H1 (cell line): ENCODE measurements at places on chromosomes 6 and 20. TPM values are rescaled to one million over a fixed set of nuclear protein-coding genes. Genes with fewer than 3 reads are reported as not detected.

The TAF8 gene
- polyA plus RNA-seq: 32.2 and 36.6 TPM in 2 replicates

The HLA-DMA gene
- polyA plus RNA-seq: 18.0 and 23.1 TPM in 2 replicates

DNA sequence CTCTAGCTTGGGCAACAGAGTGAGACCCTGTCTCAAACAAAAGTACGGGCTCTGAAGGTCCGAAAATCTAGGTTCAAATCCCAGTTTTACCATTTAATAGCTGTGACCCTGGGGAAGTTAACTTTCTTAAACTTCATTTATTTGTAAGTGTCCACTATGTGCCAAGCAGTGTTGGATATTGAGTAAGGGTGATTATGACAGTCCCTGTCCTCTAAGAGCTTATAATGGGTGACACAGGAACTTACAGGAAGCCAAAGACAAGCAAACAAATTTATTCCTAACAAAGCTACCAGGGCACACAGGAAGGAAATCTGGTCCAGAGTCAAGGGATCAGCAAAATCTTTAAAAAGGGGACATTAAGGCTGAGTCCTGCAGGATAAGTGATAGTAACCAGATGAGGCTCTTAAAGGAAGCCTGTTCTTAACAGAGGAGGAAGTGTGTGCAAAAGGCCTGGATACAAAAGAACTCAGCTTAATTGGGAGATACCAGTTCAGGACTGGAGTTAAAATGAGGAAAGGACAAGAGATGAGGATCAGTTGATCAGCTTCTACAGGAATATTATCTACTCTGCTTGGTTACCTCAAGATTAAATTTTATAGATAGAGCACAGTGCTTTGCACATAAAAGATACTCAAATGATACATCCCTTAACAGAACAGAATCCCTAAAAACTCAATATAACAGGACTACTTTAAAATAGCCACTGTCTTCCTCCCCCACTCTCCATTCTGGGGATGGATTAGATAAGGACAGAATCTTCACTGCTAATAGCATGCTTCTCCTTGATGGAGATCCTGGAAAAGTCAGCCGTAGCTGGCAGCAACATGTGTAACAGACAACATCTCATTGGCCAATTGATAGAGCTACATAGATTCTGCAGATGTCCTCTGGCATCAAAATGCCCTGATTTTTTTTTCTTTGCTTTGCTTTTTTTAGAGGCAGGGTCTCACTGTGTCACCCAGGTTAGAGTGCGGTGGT is 6.1 kb downstream of the SNX3 start:
- H3K36me3 ChIP-seq: no peaks in the 10 kb centered on the region
- no peaks in the 10 kb centered on the region for H3K27me3 ChIP-seq
- H3K4me3 ChIP-seq: no peak overlapping the region
- no peak for DNase-seq

- H3K4me3 ChIP-seq: no peak overlapping the region
- no peaks in the 10 kb centered on the region for H3K4me1 ChIP-seq
- no peaks in the 10 kb centered on the region for H3K27me3 ChIP-seq
- H3K27ac ChIP-seq: no peak overlapping the region
- no peak for DNase-seq
These were observed 84.7 kb downstream of the RFPL4B start for GRCh38 chr6:112431803-112432202.

The TINAG gene
- polyA plus RNA-seq: not detected in 2 replicates

GRCh38 chr6:6785163-6785521 is 196.6 kb downstream of the LY86 start:
- no peak overlapping the region for H3K27ac ChIP-seq
- no peak for DNase-seq
- H3K27me3 ChIP-seq: no peaks in the 10 kb centered on the region
- no peaks in the 10 kb centered on the region for H3K4me1 ChIP-seq
- no peak overlapping the region for H3K4me3 ChIP-seq

The ACTL10 gene
- 0.20 and 0.26 TPM in 2 replicates for polyA plus RNA-seq

- H3K4me1 ChIP-seq: no peaks in the 10 kb centered on the region
- H3K27me3 ChIP-seq: no peaks in the 10 kb centered on the region
- no peak overlapping the region for H3K4me3 ChIP-seq
- DNase-seq: no peak
- H3K36me3 ChIP-seq: no peaks in the 10 kb centered on the region
These were observed 27.4 kb downstream of the MYO6 start for GRCh38 chr6:75776461-75776860.

DNA sequence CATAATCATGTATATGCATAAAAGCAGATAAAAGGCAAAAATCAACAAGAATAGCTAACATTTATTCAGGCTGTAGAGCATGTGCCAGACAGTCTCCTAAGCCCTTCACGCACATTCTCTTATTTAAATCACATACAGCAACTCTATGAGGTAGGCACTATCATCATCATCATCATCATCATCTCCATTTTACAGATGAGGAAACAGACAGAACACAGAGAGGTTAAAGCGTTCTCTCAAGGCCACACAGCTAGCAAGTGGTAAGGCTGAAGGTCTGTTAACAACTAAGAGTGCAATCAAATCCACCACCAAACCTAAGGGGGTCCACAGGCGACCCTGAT is 857 bp upstream of the PLEKHG1 start:
- H3K27ac ChIP-seq: no peak overlapping the region
- H3K27me3 ChIP-seq: peaks cover 28% of the 10 kb centered on the region
- no peaks in the 10 kb centered on the region for H3K36me3 ChIP-seq
- H3K4me3 ChIP-seq: no peak overlapping the region
- no peaks in the 10 kb centered on the region; the same call in 1 of the 2 replicates for H3K4me1 ChIP-seq
- DNase-seq: no peak

The CRNKL1 gene
- 2.8 and 4.0 TPM in 2 replicates for polyA plus RNA-seq

DNA sequence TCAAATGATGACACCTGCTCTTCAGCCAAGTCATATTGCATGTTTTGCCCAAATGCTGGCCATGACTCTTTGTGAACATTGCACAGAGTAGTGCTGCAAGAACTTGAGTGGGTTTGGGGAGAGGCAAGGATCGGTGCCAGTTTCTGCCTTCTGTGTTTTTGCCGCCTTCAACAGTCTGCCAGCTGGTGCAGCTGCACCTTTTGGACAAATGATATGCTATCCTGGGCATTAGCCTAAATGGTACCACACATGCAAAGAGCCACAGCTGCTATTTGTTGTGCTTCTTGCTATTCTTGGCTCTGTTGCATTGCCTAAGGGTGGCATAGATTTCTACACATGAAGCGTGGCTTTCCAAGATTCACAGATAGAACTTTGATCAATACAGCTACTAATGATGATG is 189.0 kb upstream of the CCN2 start:
- DNase-seq: no peak
- no peaks in the 10 kb centered on the region; the same call in 1 of the 2 replicates for H3K27me3 ChIP-seq
- H3K27ac ChIP-seq: no peak overlapping the region
- H3K4me1 ChIP-seq: no peaks in the 10 kb centered on the region

DNA sequence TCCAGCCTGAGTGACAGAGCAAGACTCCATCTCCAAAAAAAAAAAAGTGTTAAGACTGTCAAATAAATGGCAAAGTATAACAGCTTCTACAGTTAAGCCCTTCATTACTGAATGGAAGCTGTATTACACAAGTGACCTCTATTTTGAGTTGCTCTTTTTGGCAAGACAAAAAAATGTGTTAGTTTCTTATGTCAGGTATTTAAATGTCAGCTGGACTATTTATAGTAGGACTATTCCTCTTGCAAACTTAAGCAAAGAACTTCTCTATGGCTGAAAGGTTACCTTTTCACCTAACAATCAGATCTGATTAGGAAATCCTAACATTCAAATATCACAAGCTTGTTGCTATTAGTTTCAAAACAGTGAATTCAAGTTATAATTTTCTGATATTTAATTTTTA is 12.4 kb downstream of the UBE2V1 start:
- DNase-seq: no peak
- H3K4me3 ChIP-seq: no peak overlapping the region
- H3K36me3 ChIP-seq: peaks cover 7% of the 10 kb centered on the region
- H3K4me1 ChIP-seq: peaks cover 7% of the 10 kb centered on the region
- H3K27me3 ChIP-seq: no peaks in the 10 kb centered on the region

- H3K27ac ChIP-seq: no peak overlapping the region
- no peaks in the 10 kb centered on the region for H3K4me1 ChIP-seq
- peak overlapping the region; percentile 33; the same call in 1 of the 2 replicates for H3K4me3 ChIP-seq
- DNase-seq: no peak
These were observed 2.5 kb downstream of the WTAP start for GRCh38 chr6:159729598-159730331.

The TNFAIP3 gene
- polyA plus RNA-seq: 1.1 and 2.0 TPM in 2 replicates

DNA sequence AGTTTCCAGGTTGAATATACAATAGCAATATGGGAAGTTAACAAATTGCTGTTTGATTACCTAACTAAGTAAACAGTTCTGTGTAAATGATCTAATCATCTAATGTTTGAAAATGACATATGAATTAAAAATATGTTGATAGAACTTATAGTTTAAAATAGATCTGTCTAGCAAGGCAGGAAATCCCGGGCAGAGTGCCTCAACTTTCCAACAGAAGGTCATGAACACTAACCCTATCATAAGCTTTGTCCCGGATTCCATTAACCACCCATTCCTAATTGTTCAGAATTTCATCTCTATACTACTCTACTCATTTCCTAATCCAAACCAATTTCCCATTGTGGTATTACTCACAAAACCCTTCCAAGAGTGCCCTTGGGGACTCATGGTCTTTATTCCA is 10.2 kb downstream of the TAAR1 start:
- H3K27me3 ChIP-seq: no peaks in the 10 kb centered on the region
- no peak overlapping the region for H3K27ac ChIP-seq
- no peaks in the 10 kb centered on the region for H3K36me3 ChIP-seq
- DNase-seq: no peak

DNA sequence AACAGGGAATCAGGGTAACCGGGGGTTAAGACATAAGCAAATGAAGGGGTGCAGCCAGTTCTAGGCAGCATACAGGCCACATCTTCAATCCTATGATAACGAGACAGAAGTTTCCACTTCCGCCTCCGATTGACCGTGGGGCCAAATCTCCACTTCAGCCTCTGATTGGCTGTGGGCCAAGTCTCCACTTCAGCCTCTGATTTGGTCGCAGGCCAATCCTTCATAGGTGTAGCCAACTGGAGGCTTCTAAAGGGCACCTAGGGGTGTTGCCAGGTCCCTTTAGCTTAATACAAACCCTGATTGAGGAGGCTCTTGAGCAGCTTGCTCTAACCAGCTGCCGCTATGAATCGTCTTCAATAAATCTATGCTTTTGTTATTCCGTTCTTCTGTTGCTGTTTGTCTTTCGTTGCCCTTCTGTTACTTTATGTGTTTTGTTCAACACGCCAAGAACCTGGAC is 2.1 kb upstream of the ERGIC3 start:
- no peak overlapping the region for H3K27ac ChIP-seq
- H3K4me1 ChIP-seq: peaks cover 4% of the 10 kb centered on the region; the same call in 1 of the 2 replicates
- peak overlapping the region; percentile 54 for H3K4me3 ChIP-seq
- H3K27me3 ChIP-seq: no peaks in the 10 kb centered on the region
- DNase-seq: peak; percentile 72

DNA sequence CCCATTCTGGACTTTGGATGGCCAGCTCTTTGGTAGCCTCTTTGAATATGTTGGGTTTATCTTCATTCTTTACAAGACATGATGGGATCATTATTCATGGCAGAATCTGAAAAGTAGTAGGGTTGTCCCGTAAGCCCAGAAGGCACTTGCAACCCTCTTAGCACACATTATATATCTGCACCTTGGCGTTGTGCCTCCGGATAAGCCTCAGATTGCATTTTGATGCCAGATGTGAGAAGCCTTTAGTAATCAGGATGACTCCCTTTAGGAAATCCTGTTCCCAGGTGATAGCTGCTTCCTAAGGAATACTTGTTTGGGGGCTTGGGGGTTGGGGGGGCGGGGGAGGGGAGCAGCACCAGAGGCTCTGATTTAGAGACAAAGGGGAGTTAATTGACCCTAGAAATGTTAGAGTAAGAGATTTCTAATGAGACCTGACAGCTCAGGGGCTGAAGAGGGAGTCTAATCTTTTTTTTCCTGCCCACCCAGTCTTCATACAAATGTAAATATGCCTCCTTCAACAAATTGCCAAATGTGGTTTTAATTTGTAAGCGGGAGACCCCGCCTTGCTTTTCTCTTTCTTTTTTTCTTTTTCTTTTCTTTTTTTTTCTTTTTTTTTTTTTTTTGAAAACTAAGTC is 55.1 kb downstream of the JAG1 start:
- no peaks in the 10 kb centered on the region; the same call in 1 of the 2 replicates for H3K27me3 ChIP-seq
- DNase-seq: no peak
- H3K27ac ChIP-seq: no peak overlapping the region
- no peaks in the 10 kb centered on the region; the same call in 1 of the 2 replicates for H3K36me3 ChIP-seq
- H3K4me3 ChIP-seq: no peak overlapping the region
- H3K4me1 ChIP-seq: peaks cover 10% of the 10 kb centered on the region

- no peak overlapping the region for H3K4me3 ChIP-seq
- H3K27me3 ChIP-seq: no peaks in the 10 kb centered on the region
- H3K36me3 ChIP-seq: no peaks in the 10 kb centered on the region
- no peaks in the 10 kb centered on the region; the same call in 1 of the 2 replicates for H3K4me1 ChIP-seq
- DNase-seq: no peak
- no peak overlapping the region for H3K27ac ChIP-seq
These were observed 4.5 kb downstream of the CST11 start for GRCh38 chr20:23448167-23448566.

DNA sequence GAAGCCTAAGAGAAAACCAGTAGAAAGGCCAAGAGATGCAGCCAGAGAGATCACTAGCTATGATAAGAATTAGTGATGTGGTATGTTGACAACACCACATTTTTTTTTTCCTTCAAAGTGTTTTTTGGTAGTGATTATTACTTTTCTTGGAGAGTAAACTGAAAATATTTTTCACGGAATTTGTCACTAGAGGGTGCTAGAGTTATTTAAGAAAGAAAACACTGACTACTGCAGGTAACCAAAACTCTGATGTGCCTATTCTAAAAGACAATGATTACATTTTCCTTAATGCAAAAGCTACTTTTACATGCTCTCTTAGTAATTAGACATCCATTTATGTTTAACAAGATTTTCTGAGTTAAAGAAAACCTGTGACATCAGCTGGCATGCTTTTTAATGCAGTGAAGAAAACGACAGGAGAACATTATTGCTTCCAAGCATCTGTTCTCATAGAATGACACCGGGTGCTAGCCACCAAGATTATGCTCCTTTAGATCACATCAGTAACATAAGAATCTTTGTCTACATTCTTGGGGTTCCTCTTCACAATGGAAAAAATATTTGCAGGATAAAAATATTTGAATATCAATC is 28.8 kb downstream of the RWDD2A start:
- H3K4me1 ChIP-seq: no peaks in the 10 kb centered on the region
- no peaks in the 10 kb centered on the region for H3K36me3 ChIP-seq
- H3K27me3 ChIP-seq: no peaks in the 10 kb centered on the region
- DNase-seq: no peak
- H3K27ac ChIP-seq: no peak overlapping the region
- no peak overlapping the region for H3K4me3 ChIP-seq

The SIRPD gene
- polyA plus RNA-seq: not detected in 2 replicates

GRCh38 chr6:155248008-155249001 is 15.5 kb upstream of the CLDN20 start:
- no peaks in the 10 kb centered on the region for H3K27me3 ChIP-seq
- H3K4me3 ChIP-seq: no peak overlapping the region
- no peak overlapping the region for H3K27ac ChIP-seq
- H3K4me1 ChIP-seq: no peaks in the 10 kb centered on the region
- no peak for DNase-seq

DNA sequence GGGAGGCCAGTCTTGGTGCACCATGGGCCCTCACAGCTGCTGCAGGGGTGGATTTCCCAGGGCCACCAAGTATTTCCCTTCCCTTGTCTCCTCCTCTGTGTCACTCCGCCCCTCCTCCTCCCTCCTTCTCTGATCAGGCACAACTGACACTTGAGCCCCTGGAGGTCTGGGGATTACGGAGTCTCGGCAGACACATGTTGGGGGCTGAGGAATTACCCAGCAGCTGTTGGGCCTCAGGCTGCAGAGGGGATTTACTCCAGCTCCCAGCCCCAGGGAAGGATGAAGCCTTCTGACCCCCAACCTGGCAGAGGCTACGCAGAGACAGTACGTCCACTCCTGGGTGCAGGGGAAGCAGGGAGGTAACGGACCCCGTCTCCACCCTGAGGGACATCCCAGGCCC is 420.5 kb upstream of the SULF2 start:
- no peaks in the 10 kb centered on the region for H3K27me3 ChIP-seq
- H3K36me3 ChIP-seq: no peaks in the 10 kb centered on the region
- no peak overlapping the region for H3K4me3 ChIP-seq
- H3K27ac ChIP-seq: no peak overlapping the region
- DNase-seq: no peak
- H3K4me1 ChIP-seq: no peaks in the 10 kb centered on the region
